ENCODE measurements at places on chromosomes 5 and 9. TPM values are rescaled to one million over a fixed set of nuclear protein-coding genes. Genes with fewer than 3 reads are reported as not detected.
A peak's percentile ranks its signal among the peaks of the same experiment; 100 is the strongest.

DNA sequence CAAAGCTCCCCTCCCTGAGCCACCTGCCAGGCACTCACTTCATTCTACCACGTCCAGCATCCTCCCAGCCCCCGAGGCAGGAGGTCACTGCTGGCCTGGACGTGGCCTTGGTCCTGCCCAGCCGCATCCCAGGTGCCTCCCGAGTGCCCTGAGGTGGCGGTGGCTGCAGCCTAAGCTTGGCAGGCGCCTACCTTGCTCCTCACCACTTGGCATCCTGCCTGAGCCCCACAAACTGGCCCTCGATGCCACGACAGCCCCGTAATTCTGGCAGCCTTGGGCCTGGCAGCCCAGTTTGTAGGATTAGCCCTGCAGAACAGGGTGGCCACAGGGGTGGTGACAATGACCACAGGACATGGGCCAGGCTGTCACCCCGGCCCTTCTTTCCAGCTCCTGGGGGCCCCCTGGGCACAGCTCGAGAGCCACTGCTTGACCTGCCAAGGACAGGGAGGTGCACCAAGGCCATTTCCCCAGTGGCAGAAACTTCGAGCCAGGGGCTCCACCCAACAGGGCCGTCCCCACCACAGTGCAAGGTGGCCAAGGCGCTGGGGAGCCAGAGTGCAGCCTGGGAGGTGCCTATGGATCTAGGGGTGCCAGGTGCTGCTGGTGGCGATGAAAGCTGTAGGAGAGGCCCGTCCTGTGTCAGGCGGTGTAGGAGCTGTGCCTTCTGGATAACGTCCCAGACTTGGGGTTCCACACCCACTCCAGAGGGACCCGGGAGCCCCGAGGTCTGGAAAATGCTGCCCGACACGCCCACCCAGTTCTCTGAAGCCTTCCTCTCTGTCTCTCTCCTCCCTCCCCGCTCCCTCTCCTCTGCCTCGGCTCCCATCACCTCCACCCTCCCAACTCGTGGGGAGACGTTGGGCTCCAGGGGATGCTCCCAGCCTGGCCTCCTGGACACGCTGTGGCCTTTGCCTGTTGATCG is 18.4 kb downstream of the NKD2 start:
- DNase-seq = no peak

Gene LHX6
- total RNA-seq = 16.5 TPM

DNA sequence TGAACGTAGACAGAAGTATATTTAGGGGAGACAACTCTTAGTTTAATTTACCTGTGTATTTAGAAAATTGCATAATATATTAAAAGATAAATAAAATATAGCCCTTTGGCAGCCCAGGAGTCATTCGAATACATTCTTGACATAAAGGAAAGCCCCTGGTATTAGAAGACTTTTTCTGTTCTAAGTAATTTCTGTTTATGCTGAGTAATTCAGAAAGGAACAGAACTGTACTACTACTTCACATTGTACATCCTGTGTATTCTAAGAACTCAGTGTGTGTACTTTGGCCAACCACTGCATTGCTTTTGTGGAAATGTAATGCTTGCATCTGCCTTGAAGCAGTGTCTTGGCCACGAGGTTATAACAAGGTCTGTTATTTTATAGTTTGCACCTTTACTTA is 136.4 kb downstream of the KDM4C start:
- no peak for DNase-seq

DNA sequence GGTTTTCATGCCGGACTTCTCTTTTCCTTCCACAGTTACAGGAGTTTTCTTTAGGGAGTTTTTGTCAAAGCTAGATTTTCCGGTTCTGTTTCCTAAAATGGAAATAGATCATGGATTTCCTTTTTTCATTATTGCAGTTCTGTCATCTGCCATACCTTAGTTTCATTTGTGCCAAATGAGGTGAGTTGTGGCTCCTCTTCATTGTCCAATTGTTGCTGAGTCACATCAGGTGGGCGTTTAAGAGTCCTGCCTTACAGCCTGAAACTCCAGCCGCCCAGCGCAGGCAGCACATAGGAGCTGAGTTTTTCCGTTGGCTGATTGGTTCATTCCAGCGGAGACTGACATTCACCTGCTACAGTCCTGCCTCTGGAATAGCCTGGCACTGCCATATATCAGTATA is 14.1 kb downstream of the SLC25A25 start:
- peak; percentile 49 for DNase-seq

- DNase-seq = no peak
Measured at GRCh38 chr5:7848296-7848695, 2.6 kb downstream of the CFAP90 start.

Gene MYO10
- total RNA-seq = 72.3 TPM

DNA sequence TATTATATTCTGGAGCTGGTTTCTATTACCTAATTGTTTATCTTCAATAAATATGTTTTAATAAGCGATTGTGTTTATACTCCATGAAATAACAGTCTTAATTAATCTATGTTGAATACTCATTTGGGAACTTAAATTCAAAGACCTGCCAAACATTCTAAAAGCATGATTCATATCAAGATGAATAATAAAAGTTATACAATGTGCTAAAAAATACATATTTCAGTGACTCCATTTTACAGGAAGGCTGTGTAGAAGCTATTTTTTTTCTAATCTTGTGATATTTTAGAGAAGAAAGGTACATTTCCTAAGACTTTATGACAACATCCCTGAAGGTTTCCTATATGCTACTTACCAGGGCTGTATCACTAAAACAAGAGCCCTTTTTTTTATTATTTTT is 417.9 kb downstream of the NFIB start:
- no peak for DNase-seq

GRCh38 chr5:172692451-172692850 is 51.4 kb downstream of the NEURL1B start:
- no peak for DNase-seq

Gene PCDHGA5
- 0.98 TPM for total RNA-seq

DNA sequence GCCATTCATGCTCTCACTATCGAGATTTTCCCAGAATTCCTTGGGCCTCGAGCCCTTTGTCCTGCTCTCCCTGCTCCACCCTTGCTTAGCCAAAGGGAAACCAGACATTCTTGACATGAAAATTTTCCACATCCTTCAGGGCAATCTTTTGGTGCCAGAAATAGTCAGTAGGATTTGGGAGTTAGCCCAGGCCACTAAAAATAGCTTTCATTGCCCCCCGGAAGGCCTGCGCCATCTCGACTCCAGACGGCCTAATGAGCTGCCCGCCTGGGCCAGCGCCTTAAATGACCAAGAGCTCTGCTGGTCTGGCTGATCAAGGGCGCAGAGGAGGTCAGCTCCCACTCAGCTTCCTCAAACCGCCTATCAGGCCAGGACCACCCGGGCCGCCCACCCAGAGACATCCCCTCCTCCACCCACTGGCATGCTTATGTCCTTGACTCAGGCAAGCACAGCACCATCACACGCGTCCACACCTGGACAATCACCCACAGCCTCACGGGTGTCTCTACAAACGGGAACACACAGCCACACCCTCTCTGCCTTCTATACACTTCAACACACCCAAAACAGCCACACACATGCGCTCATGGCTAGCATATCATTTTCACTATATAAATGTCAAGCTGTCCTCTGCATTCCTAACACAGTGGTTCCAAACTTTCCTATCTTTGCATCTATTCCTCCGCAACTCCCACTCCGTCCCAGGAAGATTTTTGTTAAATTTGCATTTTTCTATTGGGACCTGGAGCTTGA is 20.9 kb downstream of the DUSP1 start:
- no peak for DNase-seq

- peak; percentile 72 for DNase-seq
Measured at GRCh38 chr9:129483415-129484351, 137.2 kb downstream of the C9orf50 start.

Gene SCGB3A2
- 0.51 TPM for total RNA-seq

DNA sequence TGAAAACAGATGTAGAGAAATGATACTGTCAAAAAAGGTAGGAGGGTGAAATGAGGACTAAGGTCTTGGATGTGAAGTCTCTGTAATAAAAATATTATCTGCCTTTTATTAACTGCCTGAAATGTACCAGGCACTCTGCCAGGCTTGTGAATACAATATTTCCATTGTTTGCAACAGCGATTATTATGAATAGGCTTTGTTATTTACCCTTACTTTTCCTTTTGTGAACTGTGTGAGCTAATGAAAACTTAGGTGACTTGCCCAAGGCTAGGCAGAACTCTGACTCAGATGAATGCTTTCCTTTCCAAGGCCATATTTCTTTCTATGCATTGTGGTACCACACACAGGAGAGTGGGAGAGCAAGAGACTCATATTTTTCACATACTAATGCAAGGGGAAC is 204.1 kb downstream of the CDH12 start:
- peak; percentile 85 for DNase-seq

Gene CDO1
- total RNA-seq = not detected

- no peak for DNase-seq
Measured at GRCh38 chr5:116573702-116574366, 789 bp downstream of the SEMA6A start.

GRCh38 chr9:104858271-104858670 is 69.7 kb downstream of the ABCA1 start:
- DNase-seq = no peak

Gene WDR70
- 29.7 TPM for total RNA-seq

- DNase-seq = no peak
Measured at GRCh38 chr9:86902991-86903733, 44.1 kb downstream of the GAS1 start.

- no peak for DNase-seq
Measured at GRCh38 chr9:124373851-124374250, 41.4 kb downstream of the PSMB7 start.

GRCh38 chr5:163463063-163463435 is 2.6 kb downstream of the HMMR start:
- no peak for DNase-seq

- DNase-seq = no peak
Measured at GRCh38 chr5:181138258-181138657, 7.3 kb upstream of the OR2V1 start.

- DNase-seq = no peak
Measured at GRCh38 chr5:126837906-126838539, 61.1 kb downstream of the LMNB1 start.

Gene CARTPT
- not detected for total RNA-seq

DNA sequence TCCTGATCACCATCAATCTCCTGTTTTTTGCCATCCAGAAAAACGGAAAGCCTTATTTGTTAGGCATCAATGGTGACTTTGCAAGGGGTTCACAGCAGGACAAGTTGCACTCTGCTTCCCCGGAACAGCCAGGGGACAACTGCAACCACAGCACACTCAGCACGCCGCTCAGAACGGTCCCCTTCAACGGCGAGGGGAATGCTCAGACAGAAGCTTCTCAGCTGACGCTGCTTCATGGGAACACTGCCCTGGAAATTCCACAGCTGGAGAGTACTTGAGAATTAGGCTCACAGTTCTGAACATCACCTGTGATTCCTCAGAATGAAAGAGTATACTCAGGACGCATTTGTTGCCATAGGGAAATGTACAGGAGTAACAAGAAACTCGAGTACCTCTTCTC is 40.1 kb upstream of the PLPP6 start:
- DNase-seq = no peak

GRCh38 chr9:137691646-137692351 is 73.0 kb downstream of the EHMT1 start:
- no peak for DNase-seq

Gene TAS2R1
- total RNA-seq = not detected

- DNase-seq = no peak
Measured at GRCh38 chr9:92729735-92730155, 34.9 kb downstream of the BICD2 start.

Gene PSMB7
- total RNA-seq = 372 TPM

Gene GNA14
- 2.5 TPM for total RNA-seq

Gene IGFBPL1
- total RNA-seq = not detected

- no peak for DNase-seq
Measured at GRCh38 chr5:179275941-179276837, 69.1 kb downstream of the ADAMTS2 start.

Gene CTSV
- total RNA-seq = 11.4 TPM

Gene TRUB2
- 32.2 TPM for total RNA-seq

Gene MAML1
- 17.9 TPM for total RNA-seq

DNA sequence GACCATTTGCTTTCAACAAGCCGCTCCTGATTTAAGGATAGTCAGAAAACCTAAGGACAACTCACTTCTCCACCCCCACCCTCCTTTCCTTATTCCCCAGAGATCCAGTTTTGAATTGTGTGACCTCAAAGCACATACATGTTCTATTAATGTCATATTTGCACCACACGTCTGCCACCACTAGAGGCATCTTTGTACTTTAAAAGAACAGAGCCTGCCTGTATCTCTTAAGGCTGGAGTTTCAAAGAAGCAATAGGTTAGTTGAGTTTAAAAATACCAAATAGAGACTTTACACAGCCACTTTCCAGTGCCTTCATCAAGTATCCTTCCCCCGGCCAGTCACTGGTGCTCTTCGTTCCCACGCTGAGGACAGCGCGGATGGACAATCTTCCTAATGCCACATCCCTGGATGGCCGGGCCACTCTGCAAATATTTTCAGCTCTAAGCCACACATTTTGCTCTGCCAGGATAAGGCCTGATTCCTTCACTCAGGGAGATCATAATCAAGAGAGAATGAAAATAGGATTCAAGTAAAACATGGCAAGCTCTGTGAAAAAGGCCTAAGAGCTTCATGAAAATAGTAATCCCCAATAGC is 146.3 kb downstream of the SNCAIP start:
- peak; percentile 34 for DNase-seq

Gene HSPA4
- total RNA-seq = 82.9 TPM

Gene DBH
- total RNA-seq = not detected

Gene LECT2
- total RNA-seq = not detected

- no peak for DNase-seq
Measured at GRCh38 chr5:89293810-89294209, 410.8 kb upstream of the MEF2C start.

- DNase-seq = no peak
Measured at GRCh38 chr9:21941337-21941995, 52.7 kb downstream of the CDKN2A start.

DNA sequence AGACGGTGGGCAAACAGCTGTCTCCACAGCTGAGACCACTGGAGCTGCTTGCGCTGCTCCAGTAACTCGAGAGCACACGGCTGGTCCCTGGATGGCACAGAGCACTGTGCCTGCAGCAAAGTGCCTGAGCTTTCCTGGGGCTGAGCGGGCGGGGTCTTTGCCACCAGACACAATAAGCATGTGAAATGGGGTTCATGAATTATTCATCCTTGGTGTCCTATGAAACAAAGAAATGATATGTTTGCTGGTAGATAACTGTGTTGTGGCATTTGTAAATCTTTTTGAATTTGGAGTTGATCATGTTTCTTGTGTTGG is 151.7 kb upstream of the MPDZ start:
- DNase-seq = no peak

Data from PC-3 (cell line).